ENCODE measurements at places on chromosomes 1 and 21.

DNA sequence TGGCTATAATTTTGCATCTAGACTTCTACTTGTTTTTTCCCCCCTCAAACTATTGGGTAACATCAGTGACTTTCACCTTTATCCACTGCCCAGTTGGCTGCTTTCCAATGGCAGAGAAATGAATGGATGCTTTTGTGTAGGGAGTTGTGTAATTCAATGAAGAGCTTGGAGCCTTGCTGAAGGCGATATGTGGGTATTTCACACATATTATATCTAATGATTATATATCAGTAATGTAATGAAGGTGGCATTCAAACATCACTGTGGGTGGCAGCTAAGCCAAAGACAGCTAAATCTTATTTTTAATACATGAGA lies 81.2 kb downstream of the TGFB2 start:
- DNase-seq, result no peak

DNA sequence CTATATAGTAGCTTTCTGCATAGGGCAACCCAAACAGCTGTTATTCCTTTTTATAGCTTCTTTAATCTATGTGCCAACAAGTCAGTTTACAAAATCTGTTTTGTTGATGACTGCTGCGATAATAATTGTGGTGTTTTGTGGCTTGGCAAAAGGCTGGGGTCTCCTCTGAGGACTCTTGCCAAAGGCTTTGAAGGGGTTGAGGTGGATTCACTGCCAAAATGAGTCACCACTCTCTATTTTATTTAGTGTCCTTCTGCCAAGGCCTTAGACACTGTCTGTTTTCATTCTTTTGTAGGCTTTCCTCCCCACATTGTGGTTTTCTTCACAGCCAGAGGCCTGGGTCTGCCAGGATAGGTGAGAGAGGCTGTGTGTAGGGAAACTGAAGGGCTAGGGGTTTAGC lies 161.8 kb downstream of the NFIA start:
- DNase-seq, result no peak

DNA sequence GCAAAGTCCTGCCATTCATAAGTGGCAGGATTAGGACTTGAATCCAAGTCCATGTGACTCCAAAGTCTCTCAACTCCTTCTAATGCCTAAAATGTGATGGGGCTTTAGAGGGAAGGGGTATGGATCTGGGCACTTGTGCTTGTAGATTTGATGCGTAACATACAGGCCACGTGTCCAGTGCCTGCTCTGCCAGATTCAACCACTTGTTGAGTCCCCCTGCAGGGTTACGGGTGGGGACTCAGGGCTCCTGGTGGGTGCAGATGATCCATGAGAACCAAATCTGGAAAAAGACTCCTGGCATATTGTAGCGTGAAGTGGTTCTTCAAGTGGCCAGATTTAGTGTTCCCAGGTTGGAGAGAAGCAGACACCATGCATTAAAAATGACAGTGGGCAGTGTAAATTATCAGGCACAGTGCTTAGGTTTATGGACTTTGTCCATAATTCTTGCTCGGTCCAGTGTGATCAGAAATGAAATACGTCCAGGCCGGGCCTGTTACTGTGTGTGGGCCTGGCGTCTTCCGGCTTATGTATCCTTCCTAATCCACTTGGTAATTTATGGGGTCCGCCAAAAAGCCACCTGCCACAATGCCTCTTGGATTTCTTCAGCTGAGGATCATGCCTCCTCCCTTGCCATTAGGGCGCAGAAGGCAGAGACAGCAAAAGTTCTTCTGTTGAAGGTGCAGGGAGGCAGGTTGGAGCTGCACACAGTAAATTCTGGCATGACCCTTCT lies 51.2 kb upstream of the LRP8 start:
- no peak for DNase-seq

DNA sequence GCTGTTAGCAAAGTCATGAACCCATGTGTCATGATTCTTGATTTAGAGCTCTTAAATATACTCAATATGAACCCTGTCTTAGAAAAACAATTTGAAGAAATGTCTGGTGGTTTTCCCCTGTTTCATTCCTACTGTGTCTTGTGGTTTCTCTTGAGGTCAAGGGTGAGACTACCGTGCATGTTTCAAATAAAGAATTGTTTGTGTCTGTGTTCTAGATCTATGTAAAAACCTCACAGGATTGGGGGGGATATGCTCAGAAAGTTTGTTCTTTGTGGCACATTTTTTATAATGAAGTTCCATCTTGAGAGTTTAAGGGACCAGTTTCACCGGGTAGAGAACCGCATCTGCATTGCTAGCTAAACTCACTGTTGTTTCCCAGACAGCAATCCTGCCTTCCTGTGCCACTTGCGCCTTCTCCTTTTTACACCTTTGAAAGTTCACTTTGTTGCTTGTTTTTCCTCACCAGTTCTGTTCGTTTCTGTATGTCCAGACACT lies 30.9 kb upstream of the CACYBP start:
- no peak for DNase-seq

GRCh38 chr1:11800756-11801433 lies 4.9 kb downstream of the MTHFR start:
- DNase-seq, result no peak

- DNase-seq, result no peak
These were observed 76.7 kb downstream of the AK4 start for GRCh38 chr1:65224681-65225091.

DNA sequence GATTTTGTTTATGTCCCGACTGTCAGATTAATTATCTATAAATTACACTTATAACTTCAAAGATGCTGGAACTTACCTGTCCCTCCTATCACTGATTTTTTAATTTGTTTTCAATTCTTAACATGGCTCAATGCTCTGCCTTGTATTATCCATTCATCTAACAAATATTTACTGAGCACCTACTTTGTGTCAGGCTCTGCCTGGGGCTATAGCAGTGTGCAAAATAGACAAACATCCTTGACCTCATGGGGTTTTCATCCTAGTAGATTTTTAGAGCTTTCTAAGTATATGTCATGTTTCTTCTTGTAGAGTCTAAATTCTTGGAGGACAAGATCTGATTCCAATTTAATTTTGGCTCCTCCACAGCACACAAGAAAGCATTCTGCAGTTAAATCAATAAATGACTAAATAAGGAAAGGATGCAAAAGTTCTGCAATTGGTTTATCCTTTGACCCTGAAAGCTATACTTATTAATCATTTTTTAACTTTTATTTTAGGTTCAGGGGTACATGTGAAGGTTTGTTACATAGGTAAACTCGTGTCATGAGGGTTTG lies 10.8 kb upstream of the SMYD2 start:
- no peak for DNase-seq

DNA sequence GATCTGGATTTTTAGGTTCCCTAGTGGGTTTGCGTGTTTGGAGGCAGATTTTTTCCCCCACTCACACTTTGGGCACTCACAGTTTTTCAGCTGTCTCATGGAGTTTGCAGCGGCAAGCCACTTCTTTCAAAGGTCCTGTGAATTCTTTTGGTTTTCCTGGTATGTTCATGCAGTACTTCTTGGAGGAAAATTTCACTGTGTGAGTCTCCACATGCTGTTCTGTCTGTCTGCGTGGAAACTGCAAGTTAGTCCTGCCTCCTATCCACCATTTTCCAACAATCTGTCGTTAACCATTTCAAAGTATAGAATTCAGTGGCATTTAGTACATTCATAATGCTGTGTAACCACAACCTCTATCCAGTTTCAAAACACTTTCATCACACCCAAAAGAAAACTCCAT lies 793 bp upstream of the FMO1 start:
- DNase-seq, result no peak

GRCh38 chr1:169340882-169341281 lies 26.7 kb downstream of the NME7 start:
- DNase-seq, result no peak

DNA sequence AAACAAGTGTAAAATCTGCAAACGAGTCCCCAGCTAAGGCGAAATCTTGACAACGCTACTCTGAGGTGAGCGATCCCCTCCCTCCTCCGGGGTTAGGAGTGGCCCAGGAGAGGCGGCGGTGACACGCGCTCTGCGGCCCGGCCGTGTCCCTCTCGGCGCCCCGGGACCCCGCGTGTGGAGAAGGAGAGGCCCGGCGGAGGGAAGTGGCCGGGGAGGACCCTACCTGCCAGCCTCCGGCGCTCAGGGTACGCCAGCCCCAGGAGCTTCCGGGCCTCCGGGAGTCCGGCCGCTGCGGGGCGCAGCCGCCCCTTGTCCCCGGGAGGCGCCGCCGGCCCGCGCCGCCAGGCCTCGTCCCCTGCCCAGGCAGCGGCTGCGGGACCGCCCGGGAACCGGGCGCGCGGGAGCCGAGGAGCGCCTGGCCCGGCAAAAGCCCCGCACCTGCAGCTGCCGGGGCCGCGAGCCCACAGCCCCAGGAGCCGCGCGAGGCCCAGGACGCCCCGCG lies 543 bp downstream of the ABCB10 start:
- DNase-seq, result no peak

DNA sequence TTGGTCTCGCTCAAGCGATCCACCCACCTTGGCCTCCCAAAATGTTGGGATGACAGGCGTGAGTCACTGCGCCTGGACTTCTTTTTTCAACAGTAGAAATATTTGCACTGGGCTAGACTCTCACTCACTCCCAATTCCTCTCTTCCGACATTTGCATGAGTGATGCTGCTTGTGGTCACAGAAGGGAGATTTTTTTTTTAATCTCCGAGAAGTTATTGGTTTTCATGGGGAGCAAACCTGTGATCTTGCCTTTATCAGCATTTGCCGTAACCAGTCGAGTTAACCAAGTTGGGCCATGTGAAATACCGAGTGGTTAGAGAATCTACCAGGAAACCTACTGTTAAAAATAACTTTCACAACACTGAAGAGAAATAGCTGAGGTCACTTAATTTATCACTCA lies 21.1 kb downstream of the ERG start:
- no peak for DNase-seq

DNA sequence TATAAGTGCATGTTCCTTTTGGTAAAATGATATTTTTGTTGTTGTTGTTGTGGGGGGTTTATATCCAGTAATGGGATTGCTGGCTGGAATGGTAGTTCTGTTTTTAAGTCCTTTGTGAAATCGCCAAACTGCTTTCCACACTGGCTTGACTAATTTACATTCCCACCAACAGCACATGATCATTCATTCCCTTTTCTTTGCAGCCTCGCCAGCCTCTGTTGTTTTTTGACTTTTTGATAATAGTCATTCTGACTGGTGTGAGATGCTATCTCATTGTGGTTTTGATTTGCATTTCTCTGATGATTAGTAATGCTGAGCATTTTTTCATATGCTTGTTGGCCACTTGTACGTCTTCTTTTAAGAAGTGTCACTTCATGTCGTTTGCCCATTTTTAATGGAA lies 188.5 kb upstream of the CHRM3 start:
- no peak for DNase-seq

DNA sequence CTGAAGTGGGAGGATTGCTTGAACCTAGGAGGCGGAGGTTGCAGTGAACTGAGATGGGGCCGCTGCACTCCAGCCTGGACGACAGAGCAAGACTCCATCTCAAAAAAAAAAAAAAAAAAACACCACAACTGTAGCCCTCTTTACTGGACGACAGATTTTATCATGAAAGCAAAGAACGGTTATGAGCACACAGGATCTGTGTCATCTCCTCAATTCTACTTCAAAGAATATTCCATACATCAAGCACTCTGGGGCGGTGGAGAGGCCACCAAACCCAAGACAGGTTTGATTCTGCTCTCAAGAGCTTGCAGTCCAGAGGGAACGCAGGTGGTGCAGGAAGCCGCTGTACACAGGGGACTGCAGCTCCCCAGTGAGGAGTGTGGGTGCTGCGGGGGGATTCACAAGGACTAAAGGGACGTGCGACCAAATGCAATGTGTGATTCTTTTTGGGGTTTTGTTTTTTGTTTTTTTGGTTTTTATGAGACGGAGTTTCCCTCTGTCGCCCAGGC lies 110.1 kb downstream of the SPSB1 start:
- DNase-seq, result no peak

- DNase-seq, result no peak
These were observed 28.4 kb downstream of the STX6 start for GRCh38 chr1:180994262-180994661.

DNA sequence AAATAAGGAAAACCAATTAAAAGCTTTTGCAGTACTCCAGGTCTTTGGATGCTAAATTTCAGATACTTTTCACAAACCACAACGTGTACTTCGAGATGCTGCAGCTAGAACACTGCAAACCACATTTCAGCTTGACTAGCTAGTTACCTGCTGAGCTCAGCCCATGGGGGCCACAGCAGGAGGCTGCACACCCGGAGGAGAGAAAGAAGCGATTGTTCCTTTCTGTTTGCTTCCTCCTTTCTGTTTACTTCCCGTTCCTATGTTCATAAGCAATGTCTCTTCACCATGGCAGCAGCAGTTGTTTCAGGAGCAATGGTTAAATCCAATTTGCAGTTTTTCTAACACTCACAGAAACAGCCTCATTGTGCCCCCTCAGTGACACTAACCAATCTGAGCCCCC lies 225.6 kb upstream of the FGGY start:
- DNase-seq, result no peak

- DNase-seq, result no peak
These were observed 467.8 kb downstream of the CAMTA1 start for GRCh38 chr1:7253118-7253480.

GRCh38 chr1:63326106-63326472 lies 3.7 kb downstream of the FOXD3 start:
- no peak for DNase-seq

GRCh38 chr1:180152588-180152987 lies 2.1 kb upstream of the QSOX1 start:
- DNase-seq, result no peak

- no peak for DNase-seq
These were observed 129.8 kb downstream of the VAV3 start for GRCh38 chr1:107835151-107835670.
